ENCODE measurements at places on chromosomes 5 and 9.

DNA sequence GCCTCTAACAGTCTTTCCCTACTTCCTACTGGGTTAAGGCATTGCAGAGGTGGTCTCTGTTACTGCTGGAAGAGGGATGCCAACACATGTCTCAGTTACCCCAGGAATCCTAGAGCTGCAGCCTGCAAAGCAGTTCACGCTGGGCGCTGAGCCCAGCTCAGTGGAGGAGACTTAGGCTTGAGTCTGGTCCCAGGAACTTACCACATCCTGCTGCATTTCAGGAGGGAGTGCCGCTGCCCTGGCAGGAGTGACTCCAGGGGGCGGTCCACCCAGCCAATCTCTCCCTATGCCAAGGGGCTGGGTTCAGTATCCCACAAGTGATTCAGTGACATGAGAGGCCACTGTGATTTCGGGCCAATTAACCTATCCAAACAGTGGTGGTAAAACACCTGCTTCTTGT lies 7.6 kb downstream of the TTC16 start:
- DNase-seq, result no peak
- peaks cover 37% of the 10 kb centered on the region for H3K4me1 ChIP-seq
- H3K27ac ChIP-seq, result no peak overlapping the region
- H3K36me3 ChIP-seq, result no peaks in the 10 kb centered on the region

- DNase-seq, result no peak
- no peak overlapping the region for H3K27ac ChIP-seq
- no peaks in the 10 kb centered on the region for H3K27me3 ChIP-seq
These were observed 161.1 kb downstream of the MRPS30 start for GRCh38 chr5:44969825-44970224.

DNA sequence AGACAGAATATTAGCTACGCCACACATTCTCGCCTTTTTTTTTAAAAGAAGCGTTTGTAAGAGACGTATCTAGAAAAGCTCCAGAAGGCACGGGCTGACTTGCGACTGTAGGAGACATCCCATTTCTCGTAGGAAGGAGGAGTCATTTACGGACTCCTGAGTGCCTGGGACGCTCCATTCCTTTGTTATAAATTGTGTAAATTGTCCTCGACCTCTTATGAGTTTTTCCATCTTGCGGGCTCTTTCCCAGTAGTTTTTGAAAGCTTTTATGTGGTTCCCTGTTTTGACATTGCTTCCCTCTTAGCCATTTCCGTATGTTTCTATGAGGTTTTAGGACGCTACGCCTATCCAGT lies 1.0 kb downstream of the RABL6 start:
- peaks cover 10% of the 10 kb centered on the region for H3K36me3 ChIP-seq

- no peak overlapping the region for H3K4me3 ChIP-seq
- H3K27me3 ChIP-seq, result no peaks in the 10 kb centered on the region
- H3K36me3 ChIP-seq, result no peaks in the 10 kb centered on the region
These were observed 1076.5 kb upstream of the ARRDC3 start for GRCh38 chr5:92459654-92460053.

DNA sequence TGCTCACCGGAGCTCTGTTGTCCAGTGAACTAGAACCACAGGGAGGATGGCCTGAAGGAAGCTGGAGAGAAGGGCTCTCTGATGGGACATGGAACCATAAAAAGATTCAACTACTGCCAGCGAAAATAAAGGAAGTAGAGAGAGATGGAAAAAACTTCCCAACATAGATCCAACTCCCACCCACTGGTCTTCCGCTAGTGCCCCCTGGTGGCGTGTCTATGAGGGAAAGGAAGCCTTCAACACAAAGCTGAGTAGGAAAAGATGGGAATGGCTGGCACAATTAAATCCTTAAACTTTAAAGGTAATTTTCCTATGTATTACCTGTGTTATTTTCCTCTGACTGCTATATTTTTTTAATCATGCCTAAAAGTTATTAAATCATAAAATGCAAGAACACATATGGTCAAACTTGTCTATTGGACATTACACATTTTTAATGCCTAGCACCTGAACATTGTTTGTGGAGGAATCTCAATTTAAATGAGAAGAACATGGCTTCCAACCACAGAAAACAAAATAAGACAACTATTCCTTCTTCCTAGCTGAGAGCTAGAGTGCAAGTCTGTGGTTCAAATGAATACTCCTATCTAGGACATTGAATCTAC lies 51.5 kb downstream of the CEP120 start:
- no peak overlapping the region for H3K27ac ChIP-seq
- no peak overlapping the region for H3K4me3 ChIP-seq

- no peak overlapping the region for H3K27ac ChIP-seq
- H3K4me1 ChIP-seq, result no peaks in the 10 kb centered on the region
- DNase-seq, result no peak
These were observed 40.8 kb downstream of the RHOBTB3 start for GRCh38 chr5:95771892-95772291.

- DNase-seq, result no peak
- no peaks in the 10 kb centered on the region for H3K36me3 ChIP-seq
- peaks cover 28% of the 10 kb centered on the region for H3K4me1 ChIP-seq
- H3K27ac ChIP-seq, result peak overlapping the region; percentile 26
These were observed 430 bp upstream of the MAPKAP1 start for GRCh38 chr9:125707472-125707804.

DNA sequence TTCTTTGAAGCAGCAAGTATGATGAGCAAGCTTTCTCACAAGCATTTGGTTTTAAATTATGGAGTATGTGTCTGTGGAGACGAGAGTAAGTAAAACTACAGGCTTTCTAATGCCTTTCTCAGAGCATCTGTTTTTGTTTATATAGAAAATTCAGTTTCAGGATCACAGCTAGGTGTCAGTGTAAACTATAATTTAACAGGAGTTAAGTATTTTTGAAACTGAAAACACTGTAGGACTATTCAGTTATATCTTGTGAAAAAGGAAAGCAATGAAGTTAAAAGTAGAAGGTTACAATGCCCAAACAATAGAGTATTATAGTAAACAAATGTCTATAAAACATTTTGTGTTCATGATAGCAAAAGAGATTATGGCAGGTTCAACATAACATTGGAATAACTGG lies 88.6 kb downstream of the JAK2 start:
- H3K36me3 ChIP-seq, result peaks cover 47% of the 10 kb centered on the region
- no peaks in the 10 kb centered on the region for H3K4me1 ChIP-seq
- H3K27ac ChIP-seq, result no peak overlapping the region
- H3K27me3 ChIP-seq, result no peaks in the 10 kb centered on the region

DNA sequence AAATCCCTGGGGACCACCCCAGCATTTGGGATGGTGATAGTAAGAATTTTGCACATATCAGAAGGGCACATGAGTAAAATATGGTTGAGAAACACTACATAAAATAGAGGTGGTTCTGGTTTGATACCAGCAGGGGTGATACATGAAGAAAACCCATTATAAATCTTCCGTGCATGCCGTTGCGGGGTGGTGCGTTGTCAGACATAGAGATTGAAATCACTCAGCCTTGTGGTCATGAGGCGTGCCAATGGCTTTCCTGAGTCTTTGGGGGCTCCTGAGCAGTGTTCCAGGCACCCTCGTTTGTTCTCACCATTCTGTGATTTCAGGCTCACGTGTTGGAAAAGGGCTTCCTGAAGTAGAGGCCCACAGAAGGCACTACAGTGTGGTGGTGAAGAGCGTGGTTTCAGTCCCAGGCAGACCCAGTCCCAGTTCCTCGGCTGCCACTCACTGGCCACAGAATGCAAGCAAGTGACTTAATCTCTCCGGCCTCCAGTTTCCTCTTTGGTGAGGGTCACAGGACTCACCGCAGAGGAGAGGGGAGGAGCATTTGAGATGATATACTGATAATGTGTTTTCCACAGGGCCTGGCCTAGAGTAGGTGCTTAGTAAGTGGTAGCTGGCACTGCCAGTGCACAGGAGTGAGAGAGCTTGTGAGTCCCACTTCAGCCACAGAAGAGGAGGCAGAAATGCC lies 20.5 kb upstream of the GLRX start:
- H3K4me3 ChIP-seq, result no peak overlapping the region
- peak overlapping the region; percentile 37 for H3K27ac ChIP-seq
- peaks cover 3% of the 10 kb centered on the region for H3K27me3 ChIP-seq
- peaks cover 20% of the 10 kb centered on the region for H3K4me1 ChIP-seq

DNA sequence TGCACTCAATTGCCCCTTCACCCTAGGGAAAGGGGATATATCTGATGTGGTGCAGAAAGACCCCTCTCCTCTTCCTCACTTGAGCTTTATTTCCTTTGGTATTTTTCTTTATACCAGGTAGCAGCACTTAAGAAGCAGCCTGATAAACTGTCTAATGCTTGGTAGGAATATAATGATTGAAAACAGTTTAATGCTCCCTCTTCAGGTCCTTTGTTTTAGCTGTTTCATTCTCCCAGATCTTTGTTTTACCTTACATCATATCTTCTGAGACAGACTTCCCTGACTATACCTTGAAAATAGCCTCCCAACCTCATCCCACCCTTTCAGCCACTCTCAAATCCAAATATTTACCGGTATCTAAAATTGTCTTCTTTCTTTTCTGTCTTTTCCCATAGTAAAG lies 87.9 kb downstream of the NUDT12 start:
- H3K27me3 ChIP-seq, result peaks cover 4% of the 10 kb centered on the region
- no peaks in the 10 kb centered on the region for H3K4me1 ChIP-seq
- H3K4me3 ChIP-seq, result no peak overlapping the region
- no peaks in the 10 kb centered on the region for H3K36me3 ChIP-seq

DNA sequence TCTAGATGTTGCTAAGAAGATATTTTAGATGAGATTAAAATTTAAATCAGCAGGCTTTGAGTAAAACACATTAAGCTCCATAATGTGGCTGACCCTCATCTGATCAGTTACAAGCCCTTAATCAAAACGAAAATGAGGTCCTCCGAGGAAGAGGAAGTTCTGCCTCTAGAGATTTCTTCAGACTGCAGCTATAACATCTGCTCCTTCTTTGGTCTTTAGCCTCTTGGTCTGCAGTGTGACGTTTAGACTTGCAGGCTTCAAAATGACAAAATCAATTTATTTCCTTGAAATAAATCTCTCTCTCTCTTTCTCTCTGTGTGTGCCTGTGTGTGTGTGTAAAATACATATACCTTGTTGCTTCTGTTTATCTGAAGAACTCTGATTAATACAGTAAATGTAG lies 1429.8 kb upstream of the CDH9 start:
- no peak for DNase-seq
- H3K4me1 ChIP-seq, result no peaks in the 10 kb centered on the region
- no peaks in the 10 kb centered on the region for H3K27me3 ChIP-seq
- no peak overlapping the region for H3K27ac ChIP-seq

DNA sequence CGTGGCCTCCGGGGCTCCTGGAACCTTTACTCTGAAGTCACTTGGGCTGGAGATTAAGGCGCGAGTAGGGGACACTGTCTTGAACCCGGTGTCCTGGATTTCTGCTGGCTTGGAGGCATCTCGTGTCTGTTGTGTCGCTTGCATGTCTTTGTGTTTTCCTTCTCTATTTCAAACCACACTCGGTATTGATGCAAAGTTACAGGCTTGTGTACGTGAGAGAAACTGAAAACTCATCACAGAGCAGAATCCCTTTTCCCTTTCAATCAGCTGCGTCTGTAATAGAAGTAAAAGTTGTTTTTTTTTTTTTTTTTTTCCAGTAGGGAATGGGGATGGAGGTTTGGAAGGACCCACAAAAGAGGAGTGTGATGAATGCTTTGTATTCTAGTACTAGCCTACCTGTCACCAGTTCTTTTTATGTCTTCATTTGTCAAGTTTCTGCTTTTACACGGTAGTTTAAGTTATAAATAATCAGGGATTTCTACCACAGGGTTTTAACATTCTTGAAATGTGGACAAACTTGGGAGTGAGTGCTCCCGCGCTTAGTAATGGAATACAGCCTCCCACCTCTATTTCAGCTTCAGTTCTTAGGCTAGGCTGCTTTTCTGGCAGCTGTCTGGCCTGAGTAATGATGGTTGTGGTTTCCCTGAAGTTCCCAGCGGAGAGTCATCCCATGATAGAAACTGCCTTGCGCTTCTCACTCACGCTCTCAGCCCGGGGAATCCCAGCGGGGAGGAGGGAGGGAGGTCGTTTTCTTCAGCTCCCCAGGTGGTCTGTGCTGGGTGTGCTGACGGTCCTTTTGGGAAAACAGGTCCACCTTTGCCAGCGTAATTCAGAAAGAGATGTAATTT lies 763 bp downstream of the TJP2 start:
- peak overlapping the region; percentile 69 for H3K4me3 ChIP-seq
- H3K4me1 ChIP-seq, result peaks cover 18% of the 10 kb centered on the region
- no peaks in the 10 kb centered on the region for H3K36me3 ChIP-seq
- peaks cover 26% of the 10 kb centered on the region for H3K27me3 ChIP-seq

DNA sequence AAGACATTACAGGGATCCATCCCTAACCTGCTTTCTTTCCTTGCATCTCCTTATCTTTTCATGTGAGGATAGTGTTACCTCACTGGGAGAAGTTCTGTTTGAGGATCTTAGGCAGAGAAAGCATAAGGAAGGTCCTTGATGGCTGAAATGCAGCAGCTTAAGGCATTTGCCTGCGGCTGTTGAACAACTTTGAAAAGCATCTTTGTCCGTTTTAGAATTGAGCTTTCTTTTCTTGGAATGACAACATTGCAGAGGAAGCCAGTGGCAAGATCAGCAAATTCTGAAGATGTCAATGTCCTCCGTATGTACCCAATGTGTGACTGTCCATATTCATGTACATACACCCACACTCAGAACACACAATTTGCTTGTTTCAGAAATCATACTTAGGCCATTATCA lies 436.2 kb downstream of the GABRG2 start:
- no peaks in the 10 kb centered on the region for H3K4me1 ChIP-seq
- DNase-seq, result no peak
- no peaks in the 10 kb centered on the region for H3K27me3 ChIP-seq
- no peak overlapping the region for H3K27ac ChIP-seq

DNA sequence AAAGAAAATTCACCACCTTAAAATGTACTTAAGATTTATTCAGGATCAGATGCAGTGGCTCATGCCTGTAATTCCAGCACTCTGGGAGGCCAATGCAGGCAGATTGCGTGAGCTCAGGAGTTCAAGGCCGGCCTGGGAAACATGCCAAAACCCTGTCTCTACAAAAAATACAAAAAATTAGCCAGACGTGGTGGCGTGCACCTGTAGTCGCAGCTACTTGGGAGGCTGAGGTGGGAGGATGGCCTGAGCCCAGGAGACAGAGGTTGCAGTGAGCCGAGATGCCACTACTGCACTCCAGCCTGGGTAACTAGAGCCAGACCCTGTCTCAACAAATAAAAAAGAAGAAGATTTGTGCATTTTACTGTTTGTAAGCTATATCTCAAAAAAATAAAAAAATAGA lies 34.7 kb upstream of the GFPT2 start:
- no peak overlapping the region for H3K27ac ChIP-seq
- no peaks in the 10 kb centered on the region for H3K36me3 ChIP-seq
- DNase-seq, result no peak
- H3K4me3 ChIP-seq, result no peak overlapping the region
- no peaks in the 10 kb centered on the region for H3K4me1 ChIP-seq

GRCh38 chr5:8641786-8642505 lies 773.0 kb downstream of the MTRR start:
- no peaks in the 10 kb centered on the region for H3K36me3 ChIP-seq
- H3K27me3 ChIP-seq, result no peaks in the 10 kb centered on the region
- H3K4me3 ChIP-seq, result no peak overlapping the region
